ENCODE measurements at places on chromosomes 3 and 15. TPM values are rescaled to one million over a fixed set of nuclear protein-coding genes. Genes with fewer than 3 reads are reported as not detected.

PLCH1 gene
- not detected for total RNA-seq

GOLGA6A gene
- not detected for total RNA-seq

ISG20 gene
- 0.72 TPM for total RNA-seq

ZKSCAN7 gene
- 4.7 TPM for total RNA-seq

GOLGA8S gene
- total RNA-seq = under 0.01 TPM

MUC13 gene
- total RNA-seq = not detected

IL17RE gene
- total RNA-seq = 1.1 TPM

- no peak overlapping the region for H3K4me3 ChIP-seq
- DNase-seq = no peak
- H3K4me1 ChIP-seq = no peaks in the 10 kb centered on the region
- no peak overlapping the region for H3K27ac ChIP-seq
- H3K27me3 ChIP-seq = peaks cover 80% of the 10 kb centered on the region
- H3K36me3 ChIP-seq = no peaks in the 10 kb centered on the region
These were observed 6.6 kb downstream of the ISLR2 start for GRCh38 chr15:74136814-74137536.

- no peak for DNase-seq
- no peak overlapping the region for H3K4me3 ChIP-seq
- no peaks in the 10 kb centered on the region for H3K36me3 ChIP-seq
- 0 out of 2 replicates have a peak, but pooled peaks cover 2% of the 10 kb centered on the region for H3K4me1 ChIP-seq
- no peaks in the 10 kb centered on the region for H3K27me3 ChIP-seq
These were observed 132.9 kb downstream of the KCNMB2 start for GRCh38 chr3:178669022-178669601.

DNA sequence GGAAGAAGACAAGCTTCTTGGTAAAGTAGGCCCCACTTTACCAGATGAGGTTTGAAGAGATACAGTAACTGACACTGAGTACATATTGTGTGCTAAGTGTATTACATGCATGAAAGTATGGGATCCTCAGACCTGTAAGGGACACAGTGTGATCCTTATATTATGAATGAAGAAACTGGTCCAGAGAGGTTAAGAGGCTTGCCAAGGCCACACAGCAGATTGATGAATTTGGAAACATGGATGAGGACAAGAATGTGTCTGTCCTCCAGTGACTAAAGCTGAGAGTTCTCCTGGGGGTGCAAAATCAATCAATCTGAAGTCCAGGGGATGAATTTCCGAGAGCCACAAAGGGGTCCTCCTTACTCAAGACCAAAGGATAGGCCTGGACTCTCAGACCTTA lies 31.4 kb upstream of the MRPS22 start:
- peaks cover 31% of the 10 kb centered on the region for H3K4me1 ChIP-seq
- no peaks in the 10 kb centered on the region for H3K36me3 ChIP-seq
- no peak overlapping the region for H3K27ac ChIP-seq
- H3K27me3 ChIP-seq = no peaks in the 10 kb centered on the region
- H3K4me3 ChIP-seq = no peak overlapping the region

DNA sequence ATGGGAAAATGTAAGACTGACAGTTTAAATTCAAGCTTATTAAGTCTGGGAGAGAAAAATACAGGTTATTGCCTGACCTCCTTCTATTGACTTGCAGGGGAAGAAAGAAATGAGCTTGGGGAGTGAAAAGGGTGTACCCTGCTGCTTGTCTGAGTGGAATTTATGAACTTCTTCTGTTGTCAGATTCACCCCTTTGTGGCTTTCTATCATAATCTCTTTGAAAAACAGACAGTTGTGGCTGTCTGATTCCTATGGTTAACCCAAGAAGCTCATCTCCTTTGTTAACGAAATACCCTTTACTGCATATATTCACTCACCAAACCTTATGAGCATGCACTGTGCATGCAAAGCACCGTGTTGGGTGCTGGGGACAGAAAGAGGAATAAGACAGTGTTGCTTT lies 22.5 kb downstream of the GPD1L start:
- no peak overlapping the region for H3K27ac ChIP-seq
- no peaks in the 10 kb centered on the region for H3K4me1 ChIP-seq
- no peaks in the 10 kb centered on the region for H3K36me3 ChIP-seq
- DNase-seq = no peak

DNA sequence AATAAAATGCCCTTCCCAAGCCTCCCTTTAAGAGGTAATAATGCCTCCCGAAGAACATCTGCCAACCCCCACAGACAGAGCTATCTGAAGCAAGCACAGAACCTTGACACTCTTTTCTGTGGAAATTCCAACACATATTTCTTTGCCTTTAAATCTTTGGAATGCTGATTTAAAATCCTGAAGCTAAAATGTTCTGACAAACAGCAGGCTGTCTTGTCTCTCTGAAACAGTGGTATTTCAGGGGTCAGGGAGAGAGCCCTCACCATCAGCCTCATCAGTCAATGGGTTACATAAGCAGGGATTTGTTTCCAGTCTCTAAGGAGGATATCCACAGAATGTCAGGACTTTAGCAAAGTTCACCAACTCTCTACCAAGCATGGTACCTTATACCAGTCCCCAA lies 27.8 kb upstream of the ARHGEF3 start:
- no peaks in the 10 kb centered on the region for H3K4me1 ChIP-seq
- no peak overlapping the region for H3K4me3 ChIP-seq
- DNase-seq = no peak
- H3K27me3 ChIP-seq = peaks cover 2% of the 10 kb centered on the region
- no peak overlapping the region for H3K27ac ChIP-seq
- no peaks in the 10 kb centered on the region for H3K36me3 ChIP-seq

GRCh38 chr15:99427210-99427609 lies 138.6 kb upstream of the MEF2A start:
- H3K4me3 ChIP-seq = no peak overlapping the region
- no peak for DNase-seq
- no peak overlapping the region for H3K27ac ChIP-seq
- H3K27me3 ChIP-seq = no peaks in the 10 kb centered on the region
- no peaks in the 10 kb centered on the region for H3K36me3 ChIP-seq

- H3K4me3 ChIP-seq = no peak overlapping the region
- peaks cover 19% of the 10 kb centered on the region for H3K36me3 ChIP-seq
- peaks cover 18% of the 10 kb centered on the region for H3K4me1 ChIP-seq
- H3K27me3 ChIP-seq = no peaks in the 10 kb centered on the region
These were observed 47.0 kb downstream of the PSMD6 start for GRCh38 chr3:63976161-63976871.

DNA sequence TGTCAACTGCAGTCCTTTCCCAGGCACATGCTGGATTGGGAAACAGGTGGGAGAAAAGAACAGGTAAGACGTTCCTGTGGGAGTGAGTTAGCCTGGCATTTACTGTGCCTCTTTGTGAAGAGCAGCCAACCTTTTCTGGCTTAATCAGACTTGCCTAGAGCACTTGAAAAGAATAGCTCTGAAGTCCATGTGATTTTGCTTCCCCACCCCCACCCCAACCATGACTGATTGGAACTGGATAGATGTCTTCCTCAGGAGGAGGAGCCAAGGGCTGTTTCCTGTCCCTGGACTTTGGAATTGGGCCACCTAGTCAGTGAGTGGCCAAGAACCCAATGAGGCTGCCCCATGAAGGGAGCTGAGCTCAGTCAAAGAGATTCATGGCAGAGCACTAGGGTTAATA lies 4.7 kb upstream of the TMEM41A start:
- no peaks in the 10 kb centered on the region for H3K36me3 ChIP-seq
- no peak for DNase-seq
- no peaks in the 10 kb centered on the region for H3K4me1 ChIP-seq
- no peak overlapping the region for H3K4me3 ChIP-seq
- H3K27me3 ChIP-seq = peaks cover 19% of the 10 kb centered on the region

- H3K27me3 ChIP-seq = no peaks in the 10 kb centered on the region
- no peak overlapping the region for H3K27ac ChIP-seq
- no peaks in the 10 kb centered on the region for H3K4me1 ChIP-seq
- no peaks in the 10 kb centered on the region for H3K36me3 ChIP-seq
- DNase-seq = no peak
These were observed 582.2 kb upstream of the PPP2R3A start for GRCh38 chr3:135383301-135383700.

DNA sequence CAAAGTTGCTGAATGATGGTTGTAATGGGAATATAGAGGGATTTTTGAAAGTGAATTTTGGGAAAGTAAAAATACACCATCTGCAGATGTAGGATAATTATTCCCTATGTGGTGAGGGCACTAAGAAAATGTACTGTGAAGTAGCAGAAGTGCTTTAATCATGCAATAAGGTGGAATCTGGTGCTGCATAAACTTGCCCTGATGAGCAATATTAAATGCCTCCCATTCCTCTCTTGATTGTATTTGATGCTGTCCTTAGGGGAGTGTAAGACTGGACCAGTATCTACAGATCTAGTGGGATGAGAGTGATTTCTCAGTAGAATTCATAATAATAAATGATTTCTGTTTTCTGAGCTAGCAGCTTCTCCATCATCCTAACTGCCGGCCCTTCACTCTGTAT lies 47.7 kb upstream of the ATP2C1 start:
- H3K27ac ChIP-seq = no peak overlapping the region
- H3K27me3 ChIP-seq = peaks cover 2% of the 10 kb centered on the region
- H3K36me3 ChIP-seq = no peaks in the 10 kb centered on the region
- H3K4me1 ChIP-seq = no peaks in the 10 kb centered on the region

DNA sequence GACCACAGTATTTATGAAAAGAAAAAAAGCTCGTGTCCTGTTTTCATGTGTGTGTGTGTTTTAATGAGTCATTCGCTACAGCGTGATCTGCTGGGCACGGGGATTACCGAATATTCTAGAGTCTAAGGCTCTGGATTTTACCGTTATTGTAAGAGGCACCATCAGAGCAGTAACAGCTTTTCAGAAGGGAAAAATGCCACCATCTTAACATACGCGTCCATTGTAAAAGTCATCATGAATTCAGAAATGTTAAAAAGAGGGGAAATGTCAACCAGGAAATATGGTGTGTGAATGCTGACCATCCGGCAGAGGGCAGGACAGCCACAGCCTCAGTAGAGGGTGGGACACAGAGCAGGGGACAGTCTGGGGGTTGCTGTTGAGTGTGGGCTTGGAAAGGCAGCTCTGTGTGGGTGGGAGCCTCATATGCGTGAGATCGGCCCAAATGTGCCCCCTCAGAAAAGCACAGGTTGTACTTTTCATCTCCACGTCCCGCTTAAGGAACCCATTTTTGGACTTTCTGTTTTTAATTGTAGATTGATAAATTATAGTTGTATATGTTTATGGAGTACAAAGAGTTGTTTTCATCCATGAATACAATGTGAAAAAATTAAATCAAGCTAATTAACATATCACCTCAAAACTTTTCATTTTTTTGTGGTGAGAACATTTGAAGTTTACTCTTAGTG lies 69.6 kb downstream of the ASB7 start:
- H3K27me3 ChIP-seq = no peaks in the 10 kb centered on the region
- H3K36me3 ChIP-seq = no peaks in the 10 kb centered on the region
- no peak overlapping the region for H3K4me3 ChIP-seq
- H3K27ac ChIP-seq = peak overlapping the region; percentile 23

GRCh38 chr3:140165781-140166180 lies 230.8 kb downstream of the CLSTN2 start:
- H3K27me3 ChIP-seq = no peaks in the 10 kb centered on the region
- H3K36me3 ChIP-seq = no peaks in the 10 kb centered on the region
- DNase-seq = no peak

- no peaks in the 10 kb centered on the region for H3K36me3 ChIP-seq
- no peak for DNase-seq
- peaks cover 2% of the 10 kb centered on the region for H3K4me1 ChIP-seq
- no peak overlapping the region for H3K27ac ChIP-seq
- H3K27me3 ChIP-seq = peaks cover 21% of the 10 kb centered on the region
These were observed 76.1 kb downstream of the CHRD start for GRCh38 chr3:184455991-184456390.

DNA sequence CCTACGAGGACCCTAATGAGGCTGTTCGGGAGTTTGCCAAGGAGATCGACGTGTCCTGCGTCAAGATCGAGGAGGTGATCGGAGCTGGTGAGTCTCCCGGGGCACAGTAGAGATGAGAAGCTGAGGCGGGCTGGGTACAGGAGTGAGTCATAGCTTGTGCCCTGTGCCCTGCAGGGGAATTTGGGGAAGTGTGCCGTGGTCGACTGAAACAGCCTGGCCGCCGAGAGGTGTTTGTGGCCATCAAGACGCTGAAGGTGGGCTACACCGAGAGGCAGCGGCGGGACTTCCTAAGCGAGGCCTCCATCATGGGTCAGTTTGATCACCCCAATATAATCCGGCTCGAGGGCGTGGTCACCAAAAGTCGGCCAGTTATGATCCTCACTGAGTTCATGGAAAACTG lies 17.9 kb downstream of the EPHB3 start:
- H3K36me3 ChIP-seq = peaks cover 71% of the 10 kb centered on the region
- no peak overlapping the region for H3K4me3 ChIP-seq
- no peak for DNase-seq

GRCh38 chr3:132161608-132162007 lies 126.8 kb upstream of the CPNE4 start:
- H3K4me1 ChIP-seq = no peaks in the 10 kb centered on the region
- H3K4me3 ChIP-seq = no peak overlapping the region
- DNase-seq = no peak
- no peak overlapping the region for H3K27ac ChIP-seq
- H3K36me3 ChIP-seq = no peaks in the 10 kb centered on the region
- no peaks in the 10 kb centered on the region for H3K27me3 ChIP-seq

DNA sequence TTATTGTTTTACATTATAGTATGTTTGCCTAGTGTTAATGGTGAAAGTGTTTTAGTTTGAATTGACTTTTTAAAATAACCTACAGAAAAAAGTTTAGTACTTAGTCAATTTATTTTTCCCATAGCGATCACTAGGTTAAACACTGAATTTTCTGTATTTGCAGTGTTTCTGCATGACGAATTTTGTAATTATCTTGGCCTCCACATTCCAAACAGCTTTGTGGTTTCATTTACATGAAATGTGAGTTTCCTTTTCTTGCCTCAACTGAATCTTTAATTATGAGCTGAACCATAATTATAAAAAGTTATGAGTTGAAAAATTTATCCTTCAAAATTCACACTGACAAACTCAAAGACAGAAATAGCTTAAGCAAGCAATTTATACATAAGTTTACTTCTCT lies 235.5 kb downstream of the CTNNB1 start:
- no peak overlapping the region for H3K27ac ChIP-seq
- H3K4me1 ChIP-seq = no peaks in the 10 kb centered on the region
- H3K27me3 ChIP-seq = no peaks in the 10 kb centered on the region
- no peak for DNase-seq

DNA sequence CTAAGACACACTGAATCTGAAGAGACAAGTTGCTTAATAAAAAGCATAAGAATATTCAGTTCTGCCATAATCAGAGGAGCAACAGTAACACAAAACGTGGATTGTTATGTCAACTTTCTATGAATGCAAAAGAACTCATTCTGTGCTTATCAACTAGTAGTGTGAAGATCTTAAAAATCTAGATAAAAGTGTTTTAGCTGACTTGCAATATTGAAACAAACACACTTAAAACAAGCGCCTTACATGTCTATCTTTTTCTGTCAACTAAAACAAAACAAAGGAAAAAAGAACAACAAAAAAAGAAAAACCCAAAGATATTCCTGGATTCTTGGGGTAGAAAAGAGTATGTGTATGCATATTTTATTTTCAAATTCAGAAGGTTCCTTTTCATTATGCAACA lies 37.7 kb downstream of the TASOR start:
- no peak overlapping the region for H3K4me3 ChIP-seq

- no peak overlapping the region for H3K27ac ChIP-seq
- no peak for DNase-seq
- H3K27me3 ChIP-seq = no peaks in the 10 kb centered on the region
- H3K36me3 ChIP-seq = no peaks in the 10 kb centered on the region
These were observed 383.9 kb upstream of the TMCO5A start for GRCh38 chr15:37550360-37551024.

GRCh38 chr3:151686257-151686656 lies 47.5 kb upstream of the AADACL2 start:
- no peak overlapping the region for H3K27ac ChIP-seq
- no peak overlapping the region for H3K4me3 ChIP-seq
- H3K4me1 ChIP-seq = no peaks in the 10 kb centered on the region
- H3K27me3 ChIP-seq = no peaks in the 10 kb centered on the region
- no peaks in the 10 kb centered on the region for H3K36me3 ChIP-seq
- DNase-seq = no peak

Measured in IMR-90 (cell line).